ENCODE measurements at places on chromosomes 3 and 15. TPM values are rescaled to one million over a fixed set of nuclear protein-coding genes. Genes with fewer than 3 reads are reported as not detected.

MAN2C1 gene
- 89.6 TPM for total RNA-seq

DUOXA2 gene
- not detected for total RNA-seq

DZIP1L gene
- total RNA-seq: 30.5 TPM

PRRT3 gene
- total RNA-seq: 4.5 TPM

TOPBP1 gene
- 77.1 TPM for total RNA-seq

COL7A1 gene
- 4.8 TPM for total RNA-seq

PRR23E gene
- not detected for total RNA-seq

SERPINI2 gene
- total RNA-seq: 0.46 TPM

SPTBN5 gene
- total RNA-seq: 3.0 TPM

MST1R gene
- 1.4 TPM for total RNA-seq

ZNF774 gene
- 1.1 TPM for total RNA-seq

IL1RAP gene
- total RNA-seq: 209 TPM

GPR87 gene
- total RNA-seq: not detected

TRIM71 gene
- under 0.01 TPM for total RNA-seq

WNT5A gene
- 5.3 TPM for total RNA-seq

ZWILCH gene
- total RNA-seq: 39.0 TPM

P2RY13 gene
- total RNA-seq: not detected

VPS8 gene
- 124 TPM for total RNA-seq

GNL3 gene
- 183 TPM for total RNA-seq

CFAP161 gene
- under 0.01 TPM for total RNA-seq

PAQR5 gene
- total RNA-seq: 1.2 TPM

ZNF662 gene
- total RNA-seq: 0.33 TPM

ECE2 gene
- total RNA-seq: not detected

FOXL2 gene
- total RNA-seq: under 0.01 TPM

ASB14 gene
- total RNA-seq: not detected

GOLGA6D gene
- total RNA-seq: under 0.01 TPM

CLRN1 gene
- total RNA-seq: not detected

ADGRG7 gene
- total RNA-seq: not detected

ECT2 gene
- 86.4 TPM for total RNA-seq

FAM219B gene
- total RNA-seq: 48.0 TPM

A4GNT gene
- total RNA-seq: not detected

GHRL gene
- total RNA-seq: not detected

DAZL gene
- total RNA-seq: not detected

GATA2 gene
- not detected for total RNA-seq

MKRN3 gene
- total RNA-seq: 2.2 TPM

PLIN1 gene
- not detected for total RNA-seq

TMOD2 gene
- total RNA-seq: 20.1 TPM

COL6A5 gene
- under 0.01 TPM for total RNA-seq

CNTN4 gene
- total RNA-seq: not detected

SCG5 gene
- total RNA-seq: 2.3 TPM

UTS2B gene
- total RNA-seq: 1.2 TPM

MKRN2OS gene
- not detected for total RNA-seq

BCHE gene
- total RNA-seq: 46.3 TPM

CAMKV gene
- not detected for total RNA-seq

ADAMTSL3 gene
- total RNA-seq: under 0.01 TPM

AADACL2 gene
- not detected for total RNA-seq

NGRN gene
- 50.6 TPM for total RNA-seq

CHRFAM7A gene
- total RNA-seq: 0.15 TPM

GOLGA8J gene
- not detected for total RNA-seq

ADCY5 gene
- under 0.01 TPM for total RNA-seq

PRR23C gene
- total RNA-seq: not detected

FMN1 gene
- 401 TPM for total RNA-seq

PIF1 gene
- total RNA-seq: 11.0 TPM

ARPP21 gene
- total RNA-seq: not detected

OR5K2 gene
- total RNA-seq: not detected

NLGN1 gene
- total RNA-seq: 106 TPM

P3H2 gene
- total RNA-seq: under 0.01 TPM

TOP2B gene
- 75.7 TPM for total RNA-seq

HIGD1A gene
- total RNA-seq: 116 TPM

Measured in melanocyte of skin (primary cell).